ENCODE measurements at places on chromosomes 2 and 18. TPM values are rescaled to one million over a fixed set of nuclear protein-coding genes. Genes with fewer than 3 reads are reported as not detected.

The YPEL5 gene
- total RNA-seq, result 139 TPM

The ERLEC1 gene
- 71.4 TPM for total RNA-seq

The NAB1 gene
- 48.2 TPM for total RNA-seq

The EN1 gene
- total RNA-seq, result not detected

The MERTK gene
- 20.5 TPM for total RNA-seq

The SPHKAP gene
- not detected for total RNA-seq

The NAT8 gene
- total RNA-seq, result not detected

The UGT1A5 gene
- not detected for total RNA-seq

The HEATR5B gene
- total RNA-seq, result 26.4 TPM

The SERPINB3 gene
- not detected for total RNA-seq

The SCN7A gene
- total RNA-seq, result not detected

The B3GNT7 gene
- 13.0 TPM for total RNA-seq

The AMER3 gene
- total RNA-seq, result not detected

The ACADL gene
- total RNA-seq, result not detected

The CNTNAP5 gene
- total RNA-seq, result under 0.01 TPM

The CLEC4F gene
- 0.17 TPM for total RNA-seq

The RANBP2 gene
- 60.0 TPM for total RNA-seq

The FRZB gene
- total RNA-seq, result 0.43 TPM

The SCG2 gene
- total RNA-seq, result under 0.01 TPM

The IGFBP5 gene
- total RNA-seq, result 2.0 TPM

The PRSS56 gene
- not detected for total RNA-seq

The PRR30 gene
- not detected for total RNA-seq

The HDLBP gene
- 759 TPM for total RNA-seq

The SPATA3 gene
- total RNA-seq, result not detected

The GALNT1 gene
- total RNA-seq, result 165 TPM

The AGXT gene
- total RNA-seq, result not detected

The KCNJ3 gene
- total RNA-seq, result not detected

The DPP4 gene
- total RNA-seq, result 212 TPM

The ELP2 gene
- 194 TPM for total RNA-seq

The CRYGD gene
- not detected for total RNA-seq

The GPR55 gene
- not detected for total RNA-seq

The HOXD12 gene
- total RNA-seq, result not detected

The ANKRD30BL gene
- not detected for total RNA-seq

The CD207 gene
- total RNA-seq, result 0.11 TPM

The CCDC102B gene
- 74.9 TPM for total RNA-seq

The C18orf32 gene
- total RNA-seq, result 8.9 TPM

The PROKR1 gene
- not detected for total RNA-seq

The SLC35F5 gene
- total RNA-seq, result 129 TPM

The KLF7 gene
- 14.5 TPM for total RNA-seq

The PROC gene
- total RNA-seq, result 0.11 TPM

The HNRNPA3 gene
- total RNA-seq, result 51.1 TPM

The TMEM17 gene
- total RNA-seq, result 2.1 TPM

The SCYGR8 gene
- total RNA-seq, result not detected

The HAT1 gene
- 23.2 TPM for total RNA-seq

The NCL gene
- total RNA-seq, result 231 TPM

The ALPP gene
- total RNA-seq, result not detected

The RAX gene
- not detected for total RNA-seq

The CD8B2 gene
- not detected for total RNA-seq

The RGPD3 gene
- 0.17 TPM for total RNA-seq

The HOXD10 gene
- total RNA-seq, result 8.2 TPM

The ZNF385B gene
- total RNA-seq, result not detected

All from dermis lymphatic vessel endothelial cell (primary cell).